ENCODE measurements at places on chromosomes 7 and 10.

- DNase-seq = no peak
Observed at GRCh38 chr10:51918884-51919325, 219.5 kb upstream of the CSTF2T start.

GRCh38 chr7:20113427-20114027, 103.7 kb downstream of the MACC1 start:
- no peak for DNase-seq

- no peak for DNase-seq
Observed at GRCh38 chr10:43231523-43232078, 35.3 kb downstream of the RASGEF1A start.

DNA sequence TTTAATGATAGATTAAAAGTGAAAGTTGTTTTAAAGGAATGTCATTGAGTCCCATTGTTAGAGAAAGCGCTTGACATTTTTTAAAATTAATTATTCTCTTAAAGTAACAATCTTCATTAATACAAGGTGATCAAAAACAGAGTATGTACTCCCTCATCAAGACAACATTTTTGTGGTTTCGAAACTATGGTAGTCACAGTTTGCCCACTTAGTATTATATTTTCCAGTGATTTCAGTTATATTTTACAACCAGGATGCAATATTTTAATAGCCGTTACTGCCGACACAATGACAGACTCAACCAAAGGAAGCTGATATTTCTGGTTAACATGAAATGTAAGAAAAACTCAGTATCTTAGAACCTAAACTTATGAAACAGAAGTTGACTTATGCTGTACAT, 31.3 kb downstream of the MKX start:
- peak; percentile 52 for DNase-seq

GRCh38 chr10:32650246-32650655, 204.3 kb downstream of the CCDC7 start:
- DNase-seq = no peak

GRCh38 chr10:110432814-110433565, 64.7 kb upstream of the DUSP5 start:
- DNase-seq = no peak

DNA sequence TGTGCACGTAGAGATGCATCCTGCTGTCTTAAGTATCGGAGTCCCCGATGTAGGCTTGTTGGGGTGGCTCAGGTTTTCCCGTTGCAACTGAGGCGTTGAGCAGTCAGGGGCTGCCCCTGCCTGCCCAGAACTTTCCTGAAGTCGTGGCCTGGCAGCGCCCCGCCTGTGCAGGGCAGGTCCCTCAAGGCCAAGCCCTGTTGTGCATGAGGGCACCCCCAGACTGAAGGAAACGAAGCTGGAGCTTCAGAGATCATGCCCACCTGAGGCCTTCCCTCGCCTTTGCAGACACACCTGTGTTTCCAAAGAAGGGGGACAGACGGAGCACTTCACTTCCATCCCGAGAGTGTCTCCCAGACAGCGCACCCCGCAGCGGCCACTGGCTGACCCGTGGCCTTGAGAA, 121.1 kb downstream of the NKX6-2 start:
- DNase-seq = no peak

- no peak for DNase-seq
Observed at GRCh38 chr10:121158988-121159579, 307.9 kb downstream of the WDR11 start.

- DNase-seq = no peak
Observed at GRCh38 chr7:28615091-28615490, 202.8 kb downstream of the CREB5 start.

DNA sequence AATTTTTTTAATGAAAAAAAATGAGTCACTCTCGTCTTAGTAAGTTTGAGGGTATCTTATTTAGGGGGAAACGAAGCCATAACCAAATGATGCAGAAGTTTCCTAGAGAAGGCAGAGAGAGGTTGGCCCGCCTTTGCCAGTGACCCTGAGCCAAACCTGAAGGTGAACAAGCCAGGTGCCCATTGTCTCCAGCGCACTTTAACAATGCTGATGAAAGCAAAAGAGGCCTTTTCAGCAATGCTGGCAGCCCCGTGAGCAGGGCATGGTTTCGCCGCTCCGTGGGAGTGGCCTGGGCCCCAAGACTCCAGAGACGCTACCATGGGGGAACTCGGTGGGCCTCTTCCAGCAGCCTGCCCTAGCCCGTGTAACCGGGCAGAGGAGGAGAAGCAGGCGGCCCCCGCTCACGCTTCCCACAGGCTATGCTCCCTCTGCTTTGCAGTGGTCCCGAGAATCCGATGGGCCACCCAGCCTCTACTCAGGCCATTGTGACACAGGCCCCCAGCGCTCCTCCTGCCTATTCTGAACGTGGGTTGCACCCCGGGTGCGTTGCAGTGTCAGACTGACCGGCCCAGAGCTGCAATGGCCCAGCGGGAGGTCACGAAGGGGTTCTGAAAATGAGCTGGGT, 14.0 kb upstream of the UNCX start:
- DNase-seq = no peak

GRCh38 chr7:18491871-18492270, 3.7 kb upstream of the HDAC9 start:
- no peak for DNase-seq

DNA sequence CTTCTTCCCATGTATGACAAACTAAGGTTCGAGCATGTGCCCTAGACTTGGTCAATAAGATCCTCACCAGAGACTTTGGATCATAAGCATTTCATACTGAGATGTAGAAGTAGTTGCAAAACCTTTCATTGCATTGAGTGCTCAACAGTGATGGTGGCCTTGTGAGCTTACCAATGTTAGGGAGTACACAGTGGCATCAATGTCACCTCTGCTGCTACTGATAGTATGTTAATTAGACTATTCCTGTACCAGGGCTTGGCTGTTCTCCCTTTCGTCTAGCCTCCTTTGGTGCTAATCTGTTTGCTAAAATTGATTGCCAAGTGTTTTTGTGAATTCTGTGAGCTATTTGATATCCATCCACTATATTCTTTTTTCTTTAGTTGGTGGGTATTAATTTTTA, 264.5 kb upstream of the SEMA3C start:
- no peak for DNase-seq

DNA sequence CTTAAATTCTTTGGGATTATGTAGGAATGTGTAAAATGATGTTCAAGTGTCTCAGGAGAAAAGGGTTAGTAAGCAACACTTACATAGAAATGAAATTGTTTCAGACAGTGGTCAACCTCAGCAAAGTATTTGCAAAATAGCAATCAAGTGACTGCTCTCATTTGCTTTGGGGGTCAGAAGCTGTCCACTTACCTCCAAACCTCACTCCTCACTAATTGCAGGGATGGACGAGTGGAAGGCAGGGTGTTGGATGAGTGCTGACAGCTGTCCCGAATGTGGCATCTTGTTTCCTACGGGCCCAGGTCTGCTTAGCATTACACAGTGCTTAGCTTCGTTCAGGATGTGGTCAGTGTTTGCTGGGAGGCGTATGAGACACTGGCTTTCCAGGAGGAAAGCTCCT, 437.0 kb downstream of the SUGCT start:
- peak; percentile 40 for DNase-seq

All from adipocyte (in vitro differentiated cells).